Activated CD8-positive, alpha-beta T cell treated with anti-CD3 and anti-CD28 coated beads, Interleukin-2, amount 10 ng/mL, durations not matched to agents 7 days and 5 days (primary cell): ENCODE measurements at places on chromosomes 6 and 20.

DNA sequence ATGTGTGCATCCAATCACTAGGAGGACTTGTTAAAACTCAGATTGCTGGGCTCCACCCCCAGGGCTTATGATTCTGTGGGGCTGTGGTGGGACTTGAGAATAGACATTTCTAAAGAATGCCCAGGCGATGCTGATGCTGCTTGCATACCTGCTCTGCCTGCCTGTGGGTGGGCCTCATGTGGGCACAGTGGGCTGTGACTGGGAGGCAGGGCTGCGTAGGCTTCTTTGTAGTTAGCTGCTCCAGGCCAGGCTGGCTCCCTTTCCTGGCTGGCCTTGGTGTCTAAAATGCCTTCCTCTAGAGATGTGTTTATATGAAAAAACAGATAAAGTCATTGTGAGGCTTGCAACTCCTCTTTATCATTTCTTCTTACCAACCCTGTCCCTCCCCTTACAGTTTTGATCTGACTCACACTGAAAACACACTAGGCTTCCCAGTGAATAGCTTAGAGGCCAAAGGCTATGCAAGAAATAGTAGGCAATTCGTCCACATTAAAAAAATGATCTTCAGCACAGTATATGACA, 495.5 kb upstream of the MAP3K7 start:
- no peaks in the 10 kb centered on the region for H3K36me3 ChIP-seq
- DNase-seq: no peak
- no peaks in the 10 kb centered on the region for H3K27me3 ChIP-seq
- H3K4me1 ChIP-seq: no peaks in the 10 kb centered on the region
- no peak overlapping the region for H3K4me3 ChIP-seq

DNA sequence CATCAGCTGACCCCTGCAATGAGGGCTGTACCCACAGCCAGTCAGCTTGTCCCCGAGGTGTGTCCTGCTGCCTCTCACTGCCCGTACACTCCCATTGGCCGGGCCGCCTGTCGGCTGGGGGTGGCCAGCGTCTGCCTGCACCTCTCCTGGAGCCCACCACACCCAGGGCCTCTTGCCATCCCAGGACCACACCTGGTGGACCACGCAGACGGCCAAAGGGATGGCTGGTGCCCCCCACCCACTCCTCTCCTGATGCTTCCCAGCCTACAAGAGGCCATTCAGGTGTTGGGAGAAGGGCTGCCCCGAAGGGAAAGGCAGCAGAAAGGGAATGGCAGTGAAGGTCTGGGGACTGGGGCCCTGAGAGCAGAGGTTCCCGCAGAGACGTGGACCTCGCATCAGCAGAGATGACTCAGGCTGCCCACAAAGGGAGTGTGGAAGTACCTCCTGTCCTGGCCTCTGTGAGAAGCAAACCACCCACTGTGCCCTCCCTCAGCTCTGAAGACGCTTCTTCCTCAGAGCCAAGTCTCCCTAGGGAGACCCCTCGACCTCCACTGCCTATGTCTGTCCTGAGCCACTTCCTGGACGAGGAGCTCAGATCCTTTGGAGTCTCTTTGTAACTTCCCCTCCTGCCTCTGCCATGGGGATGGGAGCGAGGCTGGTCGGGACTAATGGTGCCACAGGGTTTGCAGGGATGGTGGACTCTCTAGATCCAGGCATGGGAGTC, 60.9 kb downstream of the PYGB start:
- H3K27me3 ChIP-seq: no peaks in the 10 kb centered on the region
- H3K36me3 ChIP-seq: peaks cover 10% of the 10 kb centered on the region
- DNase-seq: no peak

DNA sequence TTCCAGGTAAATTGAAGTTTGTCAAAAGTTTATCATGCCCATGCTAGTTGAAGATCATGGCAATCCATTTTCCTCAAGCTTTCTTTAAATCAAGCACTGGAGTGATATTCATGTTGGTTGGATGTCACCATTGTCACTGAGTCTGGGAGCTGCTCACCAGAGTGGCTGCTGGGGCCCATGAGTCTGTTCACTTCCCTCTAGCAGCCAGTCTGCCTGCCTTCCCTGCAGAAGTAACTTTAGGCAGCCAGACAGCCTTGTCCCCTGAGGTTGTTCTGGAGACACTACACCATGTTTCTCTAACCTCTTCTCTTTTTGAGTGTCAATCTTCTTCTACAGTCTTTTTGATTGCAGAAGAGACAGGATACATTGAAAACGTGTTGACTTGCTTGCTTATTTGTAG, 5.5 kb downstream of the SIRT5 start:
- DNase-seq: no peak
- no peaks in the 10 kb centered on the region for H3K27me3 ChIP-seq
- no peak overlapping the region for H3K4me3 ChIP-seq
- H3K27ac ChIP-seq: no peak overlapping the region

DNA sequence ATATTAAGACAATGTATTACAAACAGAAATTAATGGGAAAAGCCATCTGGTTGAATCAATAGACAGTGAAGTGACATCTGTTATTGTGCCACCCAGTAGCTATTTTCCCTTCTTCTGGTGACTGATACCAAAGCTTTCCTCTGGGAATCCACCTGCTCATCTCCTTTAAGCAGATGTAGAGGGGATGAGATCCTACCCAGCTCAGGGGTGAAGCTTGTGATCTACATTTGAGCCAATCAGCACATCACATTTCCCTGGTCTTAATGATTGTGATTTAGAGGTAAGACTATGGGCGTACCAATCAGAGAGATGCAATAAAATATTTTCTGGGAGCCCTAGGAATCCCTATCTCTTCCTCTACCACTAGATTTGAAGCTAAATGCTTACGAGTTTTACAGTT, 782.9 kb downstream of the PTPRT start:
- no peaks in the 10 kb centered on the region for H3K4me1 ChIP-seq
- H3K36me3 ChIP-seq: no peaks in the 10 kb centered on the region
- H3K4me3 ChIP-seq: no peak overlapping the region
- H3K27me3 ChIP-seq: no peaks in the 10 kb centered on the region
- no peak overlapping the region for H3K27ac ChIP-seq

DNA sequence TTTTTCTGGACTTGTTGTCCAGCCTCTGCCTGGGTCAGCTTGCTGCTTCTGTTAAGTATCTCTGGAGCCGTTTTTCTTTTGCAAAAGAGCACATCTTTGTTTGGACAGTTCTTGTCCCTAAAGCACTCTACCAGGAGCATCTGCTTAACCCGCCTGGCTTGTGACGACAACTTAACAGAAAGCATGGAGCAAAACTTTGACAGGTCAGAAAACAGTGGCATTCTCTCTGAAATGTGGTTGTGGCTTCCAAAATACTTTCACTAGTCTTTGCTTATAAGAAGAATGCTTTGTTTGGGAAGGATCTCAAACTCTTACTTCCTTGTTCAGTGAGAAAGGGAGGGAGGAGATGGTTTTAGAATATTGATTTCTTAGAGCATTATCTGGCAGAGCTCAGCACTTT, 47.6 kb downstream of the CD109 start:
- no peaks in the 10 kb centered on the region for H3K36me3 ChIP-seq
- H3K4me3 ChIP-seq: no peak overlapping the region
- no peaks in the 10 kb centered on the region for H3K27me3 ChIP-seq
- H3K4me1 ChIP-seq: no peaks in the 10 kb centered on the region
- no peak overlapping the region for H3K27ac ChIP-seq

GRCh38 chr6:118324116-118324515, 224.0 kb upstream of the PLN start:
- H3K36me3 ChIP-seq: no peaks in the 10 kb centered on the region
- no peak for DNase-seq
- no peak overlapping the region for H3K4me3 ChIP-seq
- H3K4me1 ChIP-seq: no peaks in the 10 kb centered on the region

- no peaks in the 10 kb centered on the region for H3K36me3 ChIP-seq
- DNase-seq: peak; percentile 81
- H3K4me1 ChIP-seq: peaks cover 36% of the 10 kb centered on the region
- no peaks in the 10 kb centered on the region for H3K27me3 ChIP-seq
Measured at GRCh38 chr20:32902456-32903420, 44.0 kb downstream of the EFCAB8 start.

DNA sequence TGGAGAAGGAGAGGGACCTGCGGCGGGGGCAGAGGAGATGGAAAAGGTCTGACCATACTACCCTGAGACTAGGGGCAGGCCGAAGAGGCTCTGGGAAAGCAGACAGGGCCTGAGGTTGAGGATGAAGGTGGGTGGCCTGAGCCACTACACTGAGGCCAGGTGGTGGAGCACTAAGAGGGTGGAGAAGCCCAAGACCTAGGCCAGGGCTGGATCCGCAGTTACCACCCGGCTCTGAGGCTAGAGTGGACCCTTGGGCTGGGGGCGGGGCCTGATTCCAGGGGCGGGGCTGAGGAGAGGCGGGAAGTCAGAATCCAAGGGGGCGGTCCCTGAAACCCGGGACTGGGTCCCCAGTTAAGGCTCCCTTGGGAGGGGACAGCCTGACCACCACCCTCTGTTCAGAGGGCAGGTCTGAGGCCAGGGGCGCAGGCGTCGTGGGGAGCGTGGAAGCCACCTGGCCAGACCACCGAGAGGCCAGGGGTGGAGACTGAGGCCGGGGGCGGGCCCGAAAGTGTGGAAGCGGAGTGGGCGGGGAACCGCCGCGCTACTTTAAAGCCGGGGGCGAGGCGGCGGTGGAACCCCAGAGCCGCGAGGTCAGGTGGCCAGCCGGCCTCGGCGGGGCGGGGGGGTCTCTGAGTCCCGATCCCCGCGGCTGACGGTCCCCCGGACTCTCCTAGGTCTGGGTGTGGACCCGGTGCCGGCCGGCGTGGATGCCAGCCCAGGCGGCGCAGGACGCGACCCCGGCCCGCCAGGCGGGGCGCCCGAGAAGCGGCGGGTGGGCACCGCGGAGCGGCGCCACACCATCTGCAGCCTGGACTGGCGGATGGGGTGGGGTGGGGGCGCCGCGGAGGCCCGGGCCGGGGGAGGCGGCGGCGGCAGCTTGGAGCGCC, 8.3 kb downstream of the CCM2L start:
- H3K4me3 ChIP-seq: peak overlapping the region; percentile 70
- no peak overlapping the region for H3K27ac ChIP-seq
- peak; percentile 51 for DNase-seq
- peaks cover 3% of the 10 kb centered on the region for H3K36me3 ChIP-seq

GRCh38 chr6:69795469-69796072, 1.2 kb downstream of the LMBRD1 start:
- peak overlapping the region; percentile 93 for H3K27ac ChIP-seq
- H3K36me3 ChIP-seq: peaks cover 15% of the 10 kb centered on the region
- no peak for DNase-seq

DNA sequence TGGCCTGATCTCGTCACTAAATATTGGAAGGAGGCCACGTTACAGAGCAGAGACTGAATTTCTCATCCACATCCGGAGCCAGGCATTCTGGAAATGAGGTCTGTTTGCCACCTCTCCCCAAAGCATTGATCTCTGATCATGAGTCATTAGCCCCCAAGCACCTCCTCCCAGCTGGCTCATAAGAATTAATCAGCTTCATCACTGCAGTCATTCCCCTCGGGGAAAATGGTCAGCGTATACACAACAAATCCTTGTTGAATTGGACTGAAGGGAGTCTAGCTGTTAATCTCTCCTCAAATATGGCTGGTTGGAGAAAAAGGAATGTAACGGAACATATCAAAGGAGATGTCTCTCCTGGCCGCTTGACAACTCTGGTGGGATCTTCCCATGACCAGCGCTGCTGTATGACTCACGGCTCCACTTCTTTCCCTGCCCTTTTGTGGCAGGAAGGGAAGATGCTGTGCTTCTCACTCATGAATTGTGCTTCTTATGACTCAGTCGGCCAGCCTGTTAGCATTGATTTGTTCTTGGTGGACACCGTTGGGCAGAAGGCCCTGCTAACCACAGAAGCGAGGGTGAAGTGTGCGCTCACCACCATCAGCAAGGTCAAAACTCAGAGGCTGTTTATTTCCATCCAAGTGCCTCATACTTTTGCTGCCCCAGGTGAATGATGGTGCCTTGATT, 76.7 kb downstream of the RNF182 start:
- no peak overlapping the region for H3K27ac ChIP-seq
- DNase-seq: no peak
- no peak overlapping the region for H3K4me3 ChIP-seq
- H3K4me1 ChIP-seq: no peaks in the 10 kb centered on the region

DNA sequence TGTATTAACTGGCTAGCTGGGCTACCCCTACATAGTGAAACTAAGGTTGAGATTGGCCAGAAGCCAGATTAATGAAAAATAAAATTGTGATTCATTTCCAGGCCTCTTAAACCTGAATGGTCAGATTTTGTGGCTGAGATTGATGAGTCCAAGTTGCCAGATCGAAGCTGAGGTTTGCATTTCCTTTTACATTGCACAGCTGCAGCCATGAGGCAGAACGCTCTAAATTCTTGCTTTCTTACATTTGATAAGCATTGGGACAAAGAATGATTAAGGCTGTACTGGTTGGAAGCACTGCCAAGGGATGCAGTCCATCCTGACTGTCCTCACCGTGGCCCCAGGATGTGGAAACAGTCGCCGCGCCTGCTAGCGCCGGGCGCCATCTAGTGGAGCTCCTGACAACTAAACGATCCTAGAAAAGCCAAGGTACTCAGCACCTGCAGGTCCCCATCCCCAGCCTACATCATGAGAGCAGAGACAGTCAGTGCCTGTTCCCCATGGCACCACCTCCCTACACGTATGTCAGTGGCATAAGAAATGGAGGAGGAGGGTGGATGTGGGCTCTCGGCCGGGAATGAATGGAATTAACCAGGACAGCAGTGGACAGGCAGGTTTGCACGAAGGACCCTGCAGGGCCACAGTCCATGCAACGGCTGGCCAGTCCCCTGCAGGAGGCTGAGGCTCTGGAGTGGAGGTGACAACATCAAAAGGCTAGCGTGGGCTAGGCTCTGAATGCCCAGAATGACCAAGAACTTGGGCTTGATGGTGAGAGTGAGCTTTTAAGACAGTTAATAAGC, 19.0 kb downstream of the PXDC1 start:
- peaks cover 5% of the 10 kb centered on the region for H3K27me3 ChIP-seq
- no peak overlapping the region for H3K27ac ChIP-seq
- H3K36me3 ChIP-seq: no peaks in the 10 kb centered on the region
